ENCODE measurements at places on chromosomes 7 and 10.

- no peak for DNase-seq
These were observed 53.1 kb downstream of the PRKAG2 start for GRCh38 chr7:151823566-151824372.

- DNase-seq, result peak; percentile 94
These were observed at the start of gene MKX for GRCh38 chr10:27745732-27746396. TSS of gene MKX (minus strand) at chr10:27745819. CDS start at chr10:27743415, 2,404 bp downstream.

- no peak for DNase-seq
These were observed 71.1 kb upstream of the FZD1 start for GRCh38 chr7:91193141-91193540.

DNA sequence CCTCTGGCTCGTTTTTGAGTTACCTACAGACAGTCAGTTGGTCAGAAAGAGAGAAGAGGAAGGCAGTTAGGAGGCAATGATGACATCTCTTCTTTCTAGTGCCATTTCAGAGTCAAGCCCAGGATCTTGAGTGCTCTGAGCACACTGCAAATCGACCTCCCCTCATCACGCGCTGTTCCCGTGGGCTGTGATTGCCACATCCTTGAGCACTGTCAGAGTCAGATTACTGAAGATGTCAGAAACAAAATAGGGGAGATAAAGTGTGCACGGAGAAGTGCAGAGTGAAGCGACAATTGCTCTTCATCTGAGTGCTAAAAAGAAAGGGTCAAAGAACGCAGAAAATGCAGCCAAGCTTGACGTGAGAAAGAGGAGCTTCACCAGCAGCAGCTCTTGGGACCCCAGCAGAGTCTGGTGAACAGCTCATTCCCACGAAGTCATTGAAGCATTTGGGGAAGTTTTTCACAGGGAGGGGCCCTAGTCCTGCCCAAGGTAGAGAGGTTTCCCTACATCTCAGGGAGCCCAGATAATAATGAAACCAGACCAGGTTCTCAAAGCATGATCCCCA, 661.7 kb upstream of the AUTS2 start:
- DNase-seq, result no peak

- DNase-seq, result no peak
These were observed 28.6 kb downstream of the MTURN start for GRCh38 chr7:30163231-30163894.

DNA sequence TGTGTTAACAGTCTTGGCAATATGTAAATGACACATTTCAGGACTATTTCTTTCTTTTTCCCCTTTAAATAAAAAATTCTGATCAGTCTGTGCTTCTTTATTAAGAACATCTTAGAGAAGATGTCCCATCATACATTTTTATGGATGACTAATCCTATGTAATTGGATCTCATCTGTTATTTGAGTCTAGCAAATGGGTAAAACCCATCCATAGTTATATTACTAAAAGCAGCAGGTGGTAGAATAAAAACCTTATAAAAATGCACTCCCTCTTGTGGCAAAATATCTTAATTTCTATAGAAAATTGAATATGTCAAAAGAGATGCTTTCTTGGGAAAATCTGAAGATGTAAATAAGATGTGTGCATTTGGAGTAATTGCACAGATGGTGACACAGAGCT, 35.3 kb downstream of the TRRAP start:
- no peak for DNase-seq

DNA sequence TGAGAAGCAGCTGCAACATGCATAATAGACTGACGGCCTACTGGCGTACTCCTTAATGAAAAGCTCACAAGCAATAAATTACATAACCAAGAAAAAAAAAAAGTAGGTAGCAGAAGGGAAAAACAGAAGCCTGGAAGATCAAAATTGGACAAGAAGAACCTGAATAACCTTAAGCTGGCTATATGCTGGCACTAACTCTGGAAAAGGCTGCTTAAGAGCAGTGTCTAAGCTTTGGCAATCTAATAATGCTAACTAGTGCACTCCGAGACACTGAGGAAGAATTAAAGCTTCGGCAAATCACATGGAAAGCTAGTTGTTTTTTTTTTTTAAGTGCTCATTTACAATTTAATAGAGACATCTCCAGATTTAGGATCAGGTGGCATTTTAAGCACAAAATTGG, 441.9 kb downstream of the PARD3 start:
- DNase-seq, result no peak

- DNase-seq, result no peak
These were observed 6.0 kb downstream of the ICA1 start for GRCh38 chr7:8255680-8256655.

DNA sequence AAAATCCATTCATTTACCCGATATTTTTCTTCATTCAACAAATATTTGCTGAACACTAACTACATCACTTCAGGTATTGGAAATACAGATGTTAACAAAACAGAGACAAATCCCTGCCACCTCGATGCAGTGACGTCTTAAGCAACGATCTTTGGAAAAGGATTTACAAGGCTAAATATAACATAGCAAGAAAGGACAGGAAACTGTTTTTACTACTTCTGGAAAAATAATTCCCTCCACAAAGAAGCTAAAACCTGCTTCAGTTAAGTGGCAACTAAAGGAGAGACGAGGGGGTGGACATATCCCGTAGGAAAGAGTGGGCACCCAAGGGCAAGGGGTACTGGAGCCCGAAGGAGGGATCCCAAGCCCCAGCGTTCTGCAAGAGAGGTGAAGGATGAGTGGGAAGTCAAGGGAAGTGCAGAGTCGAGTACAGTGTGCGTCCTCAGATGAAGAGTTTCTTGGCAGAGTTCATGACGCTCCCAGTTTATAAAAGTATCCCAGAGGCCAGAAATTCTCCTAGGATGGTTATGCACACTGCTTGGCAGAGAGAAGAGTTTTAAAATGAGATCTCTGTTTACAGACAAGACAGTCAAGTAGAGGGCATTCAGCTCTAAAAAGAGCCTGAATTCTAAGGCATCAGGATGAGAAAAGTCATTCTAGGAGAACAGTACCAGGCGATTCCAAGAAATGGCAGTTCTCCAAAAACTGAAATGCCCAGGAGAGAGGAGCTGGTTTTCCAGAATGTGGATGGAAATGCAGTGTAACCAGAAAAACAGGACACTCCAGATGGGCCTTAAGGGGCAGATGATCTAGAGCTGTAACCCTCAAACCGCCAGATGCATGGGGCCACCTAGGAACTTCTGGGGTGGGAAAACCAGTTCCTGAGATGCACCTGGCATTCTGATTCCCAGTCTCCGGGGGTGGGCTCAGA, 97.3 kb downstream of the GRB10 start:
- peak; percentile 51 for DNase-seq

DNA sequence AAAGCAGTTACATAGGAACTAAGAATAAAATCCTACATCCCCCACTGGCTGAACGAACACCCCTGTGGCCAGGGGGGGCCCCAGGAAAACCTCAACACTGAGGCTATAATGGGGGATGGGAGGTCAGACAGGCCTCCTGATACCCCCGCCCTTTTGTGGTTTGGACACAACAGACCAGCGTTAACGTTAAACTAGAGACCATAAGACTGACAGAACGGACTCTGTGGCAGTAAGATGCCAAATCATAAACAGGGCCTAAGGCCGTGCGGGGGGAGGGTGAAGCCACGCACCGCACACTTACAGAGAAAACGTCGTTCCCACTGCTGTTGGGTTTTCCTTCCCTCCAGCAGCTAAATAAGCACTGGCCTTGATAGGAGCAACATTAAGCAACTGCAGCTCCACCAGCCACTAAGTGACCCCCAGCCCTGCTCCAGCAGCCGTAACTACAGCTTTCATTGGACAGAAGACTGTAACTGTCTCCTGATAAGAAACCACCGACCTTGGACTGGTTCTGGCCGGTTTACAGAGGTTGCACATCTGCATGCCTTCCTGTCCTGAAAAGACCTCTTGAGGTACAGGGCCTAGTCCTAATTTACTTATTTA, 3.4 kb upstream of the PPP2R2D start:
- DNase-seq, result no peak

- DNase-seq, result no peak
These were observed 7.3 kb downstream of the POLL start for GRCh38 chr10:101580486-101581399.

- DNase-seq, result peak; percentile 7
These were observed 5.5 kb downstream of the AFAP1L2 start for GRCh38 chr10:114398587-114399331.

DNA sequence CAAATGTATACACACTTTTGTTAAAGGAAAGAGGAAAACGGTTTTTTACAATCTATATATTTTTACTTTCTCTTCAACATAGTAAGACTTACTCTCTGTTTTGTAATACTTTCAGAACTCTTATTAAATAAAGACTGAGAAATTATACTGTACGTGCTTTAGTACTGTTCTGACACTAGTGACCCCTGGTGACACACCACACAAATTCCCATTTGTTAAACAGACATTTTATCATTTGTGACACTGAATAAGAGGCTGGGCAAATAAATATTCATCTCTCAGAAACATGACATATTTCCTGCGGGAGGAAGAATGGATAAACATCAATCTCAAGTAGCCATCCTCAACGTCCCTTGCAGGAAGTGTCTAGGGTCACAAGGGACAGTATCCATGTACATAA, 68.9 kb upstream of the ZNF33B start:
- peak; percentile 22 for DNase-seq

Data from DMS53 (cell line).